ENCODE measurements at places on chromosomes 1 and 21.

- DNase-seq: no peak
These were observed 582 bp upstream of the KCNAB2 start for GRCh38 chr1:6045110-6045502.

DNA sequence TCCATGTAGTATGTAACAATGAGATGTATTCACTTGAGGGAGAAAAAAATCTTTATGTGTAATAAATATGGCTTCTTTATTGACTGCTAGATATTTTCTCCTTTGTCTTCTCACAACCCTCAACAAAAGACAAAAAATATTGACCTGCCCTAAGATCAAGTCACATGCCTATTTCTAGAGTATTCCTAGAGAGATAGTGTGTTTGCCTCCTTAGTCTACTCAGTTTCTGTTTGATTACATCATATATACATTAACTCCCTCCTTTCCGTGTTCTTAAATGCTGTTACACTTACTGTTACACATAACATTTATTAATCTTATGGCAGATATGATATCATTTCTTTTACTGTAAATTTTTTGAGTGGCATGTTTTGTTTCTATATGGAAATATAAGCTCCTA is 281.6 kb upstream of the RGS18 start:
- no peak for DNase-seq

DNA sequence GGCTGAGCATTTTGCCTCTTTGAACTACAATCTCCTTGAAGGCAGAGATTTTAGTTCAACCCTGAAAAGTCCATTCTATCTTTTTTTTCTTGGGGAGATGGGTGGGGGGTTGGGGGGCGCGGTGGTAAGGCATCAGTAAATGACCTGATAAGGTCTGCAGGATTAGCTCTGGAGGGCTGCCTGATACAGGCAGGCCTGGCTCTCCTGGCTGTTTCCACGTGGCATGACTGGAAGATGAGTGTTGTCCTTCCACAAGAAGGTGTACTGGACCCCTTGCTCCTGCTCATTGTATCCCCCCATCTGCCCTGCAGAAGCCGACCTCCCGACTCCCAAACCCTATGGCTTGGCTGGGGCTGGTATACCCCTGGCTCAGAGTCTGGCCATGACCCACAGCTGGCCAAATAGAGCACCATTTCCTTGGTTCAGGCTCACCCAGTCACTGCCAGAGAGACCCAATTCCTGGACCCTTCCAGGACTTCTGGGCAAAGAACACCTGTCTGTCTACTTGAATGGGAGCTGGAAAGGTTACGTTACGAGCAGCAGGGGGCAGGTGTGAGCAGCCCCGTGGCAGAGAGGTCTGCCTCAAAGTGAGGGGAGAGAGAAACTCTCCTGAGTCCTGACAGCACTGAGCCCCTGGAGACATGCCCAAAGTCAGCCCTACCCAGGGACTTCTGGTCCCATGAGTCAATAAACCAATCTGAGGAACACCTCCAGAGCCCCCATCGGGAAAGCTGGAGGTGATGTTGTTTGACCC is 17.0 kb downstream of the DHRS3 start:
- no peak for DNase-seq

GRCh38 chr1:170558731-170559130 is 26.8 kb downstream of the GORAB start:
- DNase-seq: no peak

GRCh38 chr1:209428241-209428921 is 155.1 kb upstream of the CAMK1G start:
- DNase-seq: no peak

GRCh38 chr1:151680391-151680790 is 36.2 kb downstream of the CELF3 start:
- no peak for DNase-seq

- peak; percentile 18 for DNase-seq
These were observed 240.4 kb downstream of the HMCN1 start for GRCh38 chr1:185974367-185975170.

DNA sequence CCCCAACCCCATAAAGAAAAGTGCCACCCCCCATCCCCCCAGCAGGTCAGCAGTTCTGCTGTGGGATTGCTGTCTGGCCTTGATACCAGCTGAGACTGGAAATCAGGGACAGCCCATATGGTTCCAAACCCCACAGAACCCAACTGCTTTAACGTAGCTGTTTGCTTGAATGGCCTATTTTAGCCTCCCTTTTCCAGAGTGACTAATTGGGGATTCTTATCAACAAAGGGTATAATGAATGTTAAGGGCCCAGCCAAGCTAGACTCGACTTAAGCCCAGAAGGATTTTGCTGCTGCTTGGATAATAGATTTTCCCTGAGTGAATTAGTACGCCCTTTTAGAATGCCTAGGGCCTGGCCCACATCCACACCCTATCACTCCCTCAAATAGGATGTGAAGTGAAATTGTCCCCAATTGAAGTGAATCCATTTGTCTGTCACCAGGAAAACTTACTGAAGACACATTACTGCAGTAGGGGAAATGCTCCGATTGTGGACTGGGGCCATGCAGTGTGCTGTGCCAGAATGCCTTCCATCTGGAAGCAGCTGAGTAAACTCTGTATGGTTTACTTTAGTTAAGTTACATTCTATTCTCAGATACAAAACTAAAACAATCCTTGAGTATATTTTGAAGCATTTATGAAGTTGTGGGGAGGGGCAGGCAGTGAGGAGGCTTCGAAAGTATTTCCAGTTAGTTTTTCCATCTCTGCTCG is 156.9 kb downstream of the DHRS3 start:
- peak; percentile 79 for DNase-seq

DNA sequence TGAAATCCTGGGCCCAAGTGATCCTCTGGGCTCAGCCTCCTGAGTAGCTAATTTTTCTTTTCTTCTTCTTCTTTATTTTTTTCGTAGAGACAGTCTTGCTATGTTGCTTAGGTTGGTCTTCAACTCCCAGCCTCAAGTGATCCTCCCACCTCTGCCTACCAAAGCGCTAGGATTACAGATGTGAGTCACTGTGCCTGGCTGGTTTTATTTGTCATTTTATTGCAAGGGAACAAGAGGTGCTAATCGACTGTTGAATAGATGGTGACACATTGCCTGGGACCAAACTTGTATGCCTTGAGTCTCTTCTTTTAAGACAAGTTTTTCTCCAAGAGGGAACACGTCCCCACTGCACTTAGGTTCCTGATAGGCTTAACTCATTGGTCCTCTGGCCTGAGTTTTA is 20.0 kb upstream of the KLHDC8A start:
- no peak for DNase-seq

DNA sequence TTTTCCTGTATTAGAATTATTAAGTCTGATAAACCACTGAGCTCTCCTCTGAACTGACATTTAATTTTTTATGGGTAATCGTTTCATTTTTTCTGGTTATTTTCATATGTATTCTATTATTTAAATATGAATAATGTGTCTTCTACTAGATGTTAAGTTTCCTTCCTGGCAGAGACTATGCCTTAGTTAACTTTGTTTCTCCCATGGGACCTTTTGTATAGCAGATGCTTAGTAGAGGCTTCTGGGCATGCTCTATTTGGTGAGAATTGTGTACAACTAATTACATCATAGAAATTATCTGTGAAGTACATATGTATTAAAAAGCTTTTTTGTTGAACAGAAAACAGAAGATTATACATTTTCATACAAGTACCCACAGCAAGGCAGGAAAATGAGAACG is 23.4 kb downstream of the CTBS start:
- DNase-seq: no peak

GRCh38 chr1:224635356-224635755 is 19.2 kb downstream of the CNIH3 start:
- DNase-seq: no peak

DNA sequence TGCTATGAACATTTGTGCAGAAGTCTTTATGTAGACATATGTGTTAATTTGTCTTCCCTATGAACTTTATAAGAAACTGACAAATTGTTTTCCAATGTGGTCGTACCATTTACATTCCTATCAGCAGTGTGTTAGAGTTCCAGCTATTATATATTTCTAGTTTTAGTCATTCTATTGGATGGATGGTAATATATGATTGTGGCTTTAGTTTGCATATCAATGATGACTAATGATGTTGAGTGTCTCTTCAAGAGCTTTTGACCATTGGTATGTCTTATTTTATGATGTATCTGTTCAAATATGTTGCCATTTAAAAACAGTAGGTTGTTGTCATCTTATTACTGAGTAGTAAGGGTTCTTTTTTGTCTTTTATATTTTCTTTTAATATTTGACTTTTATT is 16.2 kb upstream of the ZNF326 start:
- DNase-seq: no peak

- no peak for DNase-seq
These were observed 2.1 kb downstream of the GPR161 start for GRCh38 chr1:168134642-168135041.

- DNase-seq: no peak
These were observed 16.6 kb downstream of the BCAR3 start for GRCh38 chr1:93665015-93665414.

GRCh38 chr1:39894884-39895495 is 6.7 kb downstream of the MYCL start:
- DNase-seq: no peak

- DNase-seq: no peak
These were observed 18.8 kb downstream of the RNF220 start for GRCh38 chr1:44423591-44424537.

- no peak for DNase-seq
These were observed 13.0 kb downstream of the GGPS1 start for GRCh38 chr1:235341334-235341733.

DNA sequence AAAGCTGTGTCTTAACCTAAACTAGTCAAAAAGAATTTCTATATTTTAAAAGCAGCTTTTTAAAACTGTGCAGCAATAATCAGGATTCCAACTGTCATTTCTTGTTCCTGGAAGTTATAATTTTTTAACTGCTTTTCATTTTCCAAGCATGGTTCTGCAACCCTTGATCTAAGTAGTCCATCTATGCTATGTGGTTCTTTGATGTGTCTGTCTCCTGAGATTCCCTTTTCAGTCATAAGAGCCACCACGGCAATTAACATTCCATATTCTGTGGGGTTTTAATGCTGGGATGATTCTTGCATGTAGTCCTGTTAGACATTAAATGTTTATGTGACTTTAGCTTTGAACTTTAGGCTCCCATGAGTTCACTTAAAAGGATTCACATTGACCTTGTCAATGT is 220.4 kb downstream of the TPR start:
- no peak for DNase-seq

GRCh38 chr1:226526801-226527595 is 21.6 kb upstream of the STUM start:
- no peak for DNase-seq

DNA sequence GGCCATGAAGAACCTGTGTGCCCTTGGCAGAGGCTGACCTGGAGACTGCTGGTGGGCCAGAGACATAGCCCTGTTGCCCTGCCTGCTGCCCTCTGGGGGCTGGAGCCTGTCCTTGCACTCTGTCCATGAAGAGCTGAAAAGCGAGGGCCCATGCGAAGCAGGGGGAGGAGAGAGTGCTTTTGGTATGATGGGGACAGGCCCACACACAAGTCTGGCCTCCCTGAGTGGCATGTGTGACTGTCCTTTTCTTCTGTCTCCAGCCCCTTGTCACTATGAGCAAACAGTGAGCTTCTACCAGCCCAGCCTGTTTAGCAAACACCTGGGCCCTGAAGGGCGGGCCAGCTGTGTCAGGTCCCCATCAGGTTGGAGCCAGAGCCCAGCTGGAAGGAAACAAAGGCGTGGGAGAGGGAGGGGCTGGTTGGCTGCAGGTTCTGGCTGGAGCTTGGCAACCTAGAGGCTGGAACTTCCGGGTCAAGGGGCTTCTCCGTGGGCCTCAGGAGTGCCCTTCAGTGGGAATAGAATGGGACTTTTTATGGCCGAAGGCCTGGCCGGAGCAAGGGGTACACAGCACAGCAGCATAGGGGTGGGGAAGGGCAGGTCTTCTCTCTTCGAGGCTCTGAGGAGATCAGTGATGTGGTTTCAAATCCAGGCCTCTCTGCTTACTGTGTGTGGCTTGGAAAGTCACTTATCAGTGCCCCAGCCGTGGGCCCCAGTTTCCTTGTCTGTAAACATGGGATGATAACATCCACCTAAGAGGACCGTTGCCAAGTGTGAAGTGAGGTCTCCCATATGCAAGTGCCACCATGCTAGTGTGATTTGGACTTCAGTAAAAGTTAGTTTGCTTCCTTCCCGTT is 14.3 kb downstream of the QSOX1 start:
- peak; percentile 51 for DNase-seq

- DNase-seq: no peak
These were observed 26.1 kb downstream of the SLC1A7 start for GRCh38 chr1:53116307-53116810.

DNA sequence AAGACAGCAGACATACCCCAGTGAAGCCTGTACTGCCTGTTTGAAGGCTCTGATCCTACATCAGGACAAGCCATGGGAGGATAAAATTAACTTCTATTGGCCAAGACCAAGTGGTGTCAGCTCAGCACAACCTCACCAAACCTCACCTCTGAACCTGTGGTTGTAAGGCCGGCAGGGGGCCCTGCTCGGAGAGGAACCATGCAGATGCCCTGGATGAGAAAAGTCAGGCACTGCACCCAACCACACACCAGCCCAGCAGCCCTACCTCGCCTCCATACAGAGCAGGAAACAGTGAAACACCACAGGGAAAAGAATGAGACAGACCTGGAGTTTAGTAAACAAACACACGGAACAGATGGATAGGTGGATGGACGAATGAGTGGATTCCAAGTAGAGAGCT is 70.0 kb upstream of the PAX7 start:
- no peak for DNase-seq

DNA sequence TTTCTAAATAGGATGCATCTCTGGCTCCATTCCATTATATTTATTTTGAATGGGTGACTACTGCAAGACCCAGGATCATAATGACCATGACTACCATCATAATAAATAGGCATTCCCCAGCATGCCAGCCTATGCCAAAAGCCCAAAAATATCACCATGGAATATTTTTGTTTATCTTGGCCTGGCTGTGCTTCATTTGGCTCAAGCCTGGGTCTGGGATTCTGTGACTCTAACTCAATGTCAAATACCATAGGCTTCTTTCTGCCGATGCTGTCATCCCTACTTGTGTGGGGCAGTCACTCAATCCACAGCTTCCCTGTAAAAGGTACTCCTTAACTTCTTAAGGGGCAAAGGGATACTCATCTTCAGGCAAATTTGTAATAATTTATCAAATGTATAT is 66.6 kb downstream of the DIRAS3 start:
- no peak for DNase-seq

DNA sequence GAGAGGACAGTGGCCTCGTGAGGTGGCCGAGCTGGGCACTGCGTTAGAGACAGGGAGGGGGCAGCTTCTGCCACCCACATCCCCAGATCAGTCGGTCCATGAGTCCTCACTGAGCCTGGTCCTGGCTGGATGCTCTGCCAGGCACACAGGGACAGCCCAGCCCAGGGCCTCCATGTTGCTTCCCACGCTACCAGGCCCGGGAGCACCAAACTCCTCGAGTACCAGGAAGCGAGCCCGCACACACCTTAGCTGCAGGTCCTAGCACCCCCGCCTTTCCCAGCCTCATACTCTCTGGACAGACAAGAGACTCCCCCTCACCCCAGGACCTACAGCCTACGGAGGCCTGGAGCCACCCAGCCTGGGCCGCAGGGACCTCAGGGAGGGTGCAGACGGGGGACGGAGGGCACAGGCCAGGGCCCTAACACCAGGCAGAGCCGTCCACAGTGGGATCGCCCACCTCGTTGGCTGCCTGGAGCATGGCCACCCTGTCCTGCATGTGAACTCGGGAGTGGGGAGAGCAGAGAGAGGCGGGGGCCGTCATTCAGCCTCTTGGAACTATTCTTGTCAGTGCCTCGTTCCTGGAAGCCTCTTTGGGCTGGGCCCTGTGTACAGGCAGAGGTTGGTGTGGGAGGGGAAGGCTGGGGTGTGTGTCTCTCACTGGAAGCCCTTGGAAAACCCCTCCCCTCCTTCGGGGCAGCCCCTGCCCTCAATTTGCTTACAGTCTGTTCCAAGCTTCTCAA is 90.9 kb upstream of the RUNX3 start:
- DNase-seq: no peak

- peak; percentile 40 for DNase-seq
These were observed 297.2 kb upstream of the PLXNA2 start for GRCh38 chr1:208541225-208541855.

Data from NCI-H1092 treated with DMSO at 0.1 percent for 48 hours (cell line).